ENCODE measurements at places on chromosomes 1 and 21.

GRCh38 chr1:119773711-119774241 is 5.1 kb upstream of the HMGCS2 start:
- DNase-seq = no peak

- DNase-seq = no peak
Measured at GRCh38 chr1:175862408-175862807, 119.0 kb upstream of the TNR start.

DNA sequence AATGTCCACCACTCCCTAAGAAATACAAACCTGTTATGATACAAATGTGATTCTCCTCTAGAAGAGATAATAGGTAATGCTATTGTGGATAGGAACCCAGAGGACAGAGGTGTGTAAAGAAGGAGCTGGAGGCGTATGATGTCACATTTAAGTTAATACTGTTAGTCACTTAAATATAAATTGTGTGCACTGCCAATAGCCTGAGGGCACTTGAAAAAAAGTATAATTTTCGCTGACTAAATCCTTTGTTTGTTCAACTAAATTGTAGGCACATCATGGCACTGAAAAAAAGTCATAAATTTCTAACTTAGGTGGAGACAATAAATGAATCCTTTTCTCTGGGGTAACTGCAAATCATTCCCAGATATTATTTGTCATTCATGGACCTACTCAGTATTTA is 4.4 kb downstream of the RCSD1 start:
- DNase-seq = no peak

DNA sequence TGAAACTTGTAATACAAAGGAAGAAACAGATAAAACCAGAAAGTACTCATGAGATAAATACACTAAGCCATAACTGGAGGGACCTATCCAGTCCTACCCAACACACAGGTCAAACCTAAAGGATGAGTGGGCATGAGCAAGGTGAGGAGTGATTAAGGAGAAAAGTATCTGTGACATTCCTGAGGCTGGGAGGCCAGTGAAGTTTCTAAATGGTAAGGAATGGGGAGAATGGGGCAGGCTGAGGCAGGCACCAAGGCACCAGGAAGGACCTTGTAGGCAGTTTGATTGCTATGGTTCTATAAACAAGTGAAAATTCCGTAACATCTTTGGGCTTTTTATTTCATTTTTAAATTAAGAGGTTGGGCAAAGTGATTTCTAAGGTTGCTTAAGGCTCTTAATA is 10.4 kb downstream of the DDX59 start:
- no peak for DNase-seq

GRCh38 chr1:110583505-110583904 is 22.7 kb downstream of the KCNA2 start:
- no peak for DNase-seq

DNA sequence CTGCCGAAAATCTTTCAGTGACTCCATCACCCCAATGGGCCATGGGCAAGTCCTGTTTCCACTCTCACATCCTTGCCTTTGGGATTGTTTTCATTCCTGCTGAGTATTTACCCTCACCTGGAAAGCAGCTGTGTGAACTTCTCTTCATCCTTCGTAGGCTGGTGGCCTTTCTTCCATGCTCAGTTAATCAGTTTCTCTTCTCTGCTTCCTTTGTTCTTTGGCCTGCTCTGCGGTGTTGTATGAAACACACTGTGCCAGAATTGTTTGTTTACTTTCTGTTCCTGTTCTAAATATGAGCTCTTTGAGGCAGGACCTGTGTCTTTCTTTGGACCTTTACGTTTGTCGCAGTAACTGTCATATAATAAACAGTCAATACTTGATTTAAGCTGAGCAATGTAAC is 48.6 kb downstream of the ITSN1 start:
- DNase-seq = no peak

DNA sequence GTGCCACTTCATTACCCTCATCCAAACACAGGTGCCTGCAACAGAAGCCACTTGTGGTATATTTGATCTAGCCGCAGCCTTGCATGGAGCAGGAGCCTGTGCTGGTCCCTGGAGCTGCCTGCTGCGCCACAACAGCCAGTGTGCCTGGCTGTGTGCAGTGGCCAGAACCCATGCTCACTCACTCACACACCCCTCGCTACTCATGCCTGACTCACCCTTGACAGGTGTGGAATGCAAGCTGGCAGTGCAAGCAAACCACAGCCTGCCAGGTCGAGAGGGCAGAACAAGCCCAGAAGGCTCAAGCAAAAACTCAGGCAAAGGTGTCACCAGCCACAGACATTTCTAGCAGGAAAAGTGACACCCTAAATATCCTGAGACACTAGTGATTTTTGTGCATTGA is 1510.9 kb downstream of the KCNT2 start:
- DNase-seq = no peak

GRCh38 chr1:111399792-111400610 is 27.5 kb downstream of the OVGP1 start:
- peak; percentile 31 for DNase-seq

- DNase-seq = no peak
Measured at GRCh38 chr1:8402109-8402710, 84.3 kb downstream of the SLC45A1 start.

GRCh38 chr1:38677311-38677710 is 182.3 kb downstream of the RRAGC start:
- DNase-seq = no peak

GRCh38 chr1:95171270-95172245 is 54.4 kb downstream of the TLCD4 start:
- no peak for DNase-seq

GRCh38 chr1:20493839-20494608 is 8.0 kb upstream of the CAMK2N1 start:
- peak; percentile 76 for DNase-seq

DNA sequence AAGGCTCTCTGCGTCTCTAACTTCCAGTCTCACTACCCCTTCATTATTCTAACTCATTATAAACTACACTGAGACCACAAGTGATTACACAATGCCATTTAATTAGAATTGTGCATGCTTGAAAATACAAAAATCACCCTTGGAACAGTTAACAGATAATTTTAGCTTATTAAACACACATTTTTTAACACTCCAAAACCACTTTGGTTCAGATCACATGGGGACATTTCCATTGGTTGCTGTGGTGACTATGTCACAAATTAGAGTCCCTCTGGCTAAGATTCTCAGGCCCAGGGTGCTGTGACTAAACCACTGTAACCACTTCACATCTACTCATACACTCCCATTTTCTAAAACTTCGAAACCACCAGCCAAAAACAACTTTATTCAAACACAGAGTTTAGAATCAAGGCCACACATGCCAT is 43.0 kb downstream of the JAK1 start:
- no peak for DNase-seq

- no peak for DNase-seq
Measured at GRCh38 chr1:70819785-70820184, 227.8 kb downstream of the PTGER3 start.

- peak; percentile 10 for DNase-seq
Measured at GRCh38 chr1:221987860-221988520, 246.1 kb upstream of the DUSP10 start.

GRCh38 chr1:2059290-2059953 is 9.2 kb downstream of the PRKCZ start:
- no peak for DNase-seq

DNA sequence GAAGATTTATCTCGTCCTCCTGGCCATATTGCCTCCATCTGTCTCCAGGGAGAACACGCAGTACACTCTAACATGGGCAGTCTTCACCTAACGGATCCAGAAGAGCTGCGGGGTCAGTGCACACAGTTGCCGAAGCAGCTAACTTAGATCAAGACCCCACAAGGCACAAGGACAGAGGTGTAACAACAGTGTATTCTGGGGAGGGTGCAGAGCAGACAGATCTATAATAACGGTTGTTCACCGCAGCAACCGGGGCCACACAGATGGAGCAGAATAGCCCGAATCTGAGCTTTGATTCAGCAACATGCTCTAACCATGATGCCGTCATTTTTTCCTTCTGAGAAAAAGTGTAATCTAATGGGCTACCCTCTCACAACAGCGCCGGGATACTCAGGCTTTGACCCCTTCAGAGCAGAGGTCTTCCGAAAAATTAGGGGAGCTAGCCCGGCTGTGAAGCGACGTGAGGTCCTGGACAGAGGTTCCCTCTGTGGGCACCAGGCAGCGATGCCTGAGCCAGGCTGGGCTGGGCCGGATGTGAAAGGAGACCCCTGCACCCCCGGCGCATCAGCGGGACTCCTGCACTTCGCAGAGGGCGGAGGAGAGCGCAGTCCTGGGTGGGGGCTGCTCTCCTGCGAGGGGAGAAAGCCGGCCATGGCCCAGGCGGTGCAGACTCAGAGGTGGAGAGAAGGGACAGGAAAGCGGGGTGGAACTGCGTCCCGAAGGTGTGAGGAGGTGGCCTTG is 57.5 kb downstream of the BCL9 start:
- DNase-seq = peak; percentile 66

GRCh38 chr1:14852291-14852690 is 253.8 kb downstream of the KAZN start:
- DNase-seq = no peak

DNA sequence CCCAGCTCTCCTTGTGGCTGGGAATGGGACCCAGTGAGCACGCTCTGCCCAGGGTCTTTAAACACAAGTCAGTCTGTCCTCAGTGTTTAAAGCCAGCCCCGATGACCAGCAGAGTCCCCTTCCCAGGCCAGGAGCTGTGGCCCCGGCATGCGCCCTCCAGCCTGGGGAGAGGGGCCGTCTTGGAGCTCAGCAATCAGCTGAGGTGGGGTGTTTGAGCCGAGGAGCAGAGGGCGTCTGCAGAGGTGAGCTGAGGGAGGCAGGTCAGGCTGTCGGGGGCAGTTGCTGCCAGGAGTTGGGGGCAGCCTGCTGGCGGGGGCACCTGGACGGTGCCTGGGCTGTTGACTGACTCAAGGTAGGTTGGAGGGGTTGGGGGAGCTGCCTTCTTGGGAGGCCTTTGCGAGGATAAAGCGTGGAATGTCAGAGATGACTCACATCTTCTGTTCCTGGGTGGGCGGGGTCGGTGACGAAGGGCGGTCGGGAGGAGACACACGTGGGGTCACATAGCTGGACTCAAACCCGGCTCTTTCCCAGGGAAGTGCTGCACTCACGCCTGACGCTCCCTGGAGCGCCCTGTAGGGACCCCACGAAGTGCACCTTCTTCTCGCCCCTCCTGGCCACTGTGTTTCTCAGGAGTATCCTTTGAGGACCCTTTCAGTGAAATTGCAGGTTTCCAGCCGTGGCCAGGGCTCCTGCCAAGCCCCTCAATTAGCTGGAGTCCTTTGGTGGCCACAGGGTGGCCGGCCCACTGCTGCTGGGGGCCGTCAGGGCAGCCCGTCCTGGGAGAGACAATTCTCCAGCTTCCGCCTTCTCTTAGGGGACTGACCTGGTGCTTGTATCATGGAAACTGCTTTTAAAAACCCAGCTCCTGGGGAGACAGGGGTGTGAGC is 86.2 kb downstream of the SIK1 start:
- DNase-seq = no peak

- DNase-seq = peak; percentile 8
Measured at GRCh38 chr1:202860744-202861419, 28.1 kb downstream of the RABIF start.

GRCh38 chr21:37744551-37744950 is 171.7 kb downstream of the KCNJ6 start:
- no peak for DNase-seq

- DNase-seq = no peak
Measured at GRCh38 chr1:1223891-1224290, 7.9 kb downstream of the SDF4 start.

DNA sequence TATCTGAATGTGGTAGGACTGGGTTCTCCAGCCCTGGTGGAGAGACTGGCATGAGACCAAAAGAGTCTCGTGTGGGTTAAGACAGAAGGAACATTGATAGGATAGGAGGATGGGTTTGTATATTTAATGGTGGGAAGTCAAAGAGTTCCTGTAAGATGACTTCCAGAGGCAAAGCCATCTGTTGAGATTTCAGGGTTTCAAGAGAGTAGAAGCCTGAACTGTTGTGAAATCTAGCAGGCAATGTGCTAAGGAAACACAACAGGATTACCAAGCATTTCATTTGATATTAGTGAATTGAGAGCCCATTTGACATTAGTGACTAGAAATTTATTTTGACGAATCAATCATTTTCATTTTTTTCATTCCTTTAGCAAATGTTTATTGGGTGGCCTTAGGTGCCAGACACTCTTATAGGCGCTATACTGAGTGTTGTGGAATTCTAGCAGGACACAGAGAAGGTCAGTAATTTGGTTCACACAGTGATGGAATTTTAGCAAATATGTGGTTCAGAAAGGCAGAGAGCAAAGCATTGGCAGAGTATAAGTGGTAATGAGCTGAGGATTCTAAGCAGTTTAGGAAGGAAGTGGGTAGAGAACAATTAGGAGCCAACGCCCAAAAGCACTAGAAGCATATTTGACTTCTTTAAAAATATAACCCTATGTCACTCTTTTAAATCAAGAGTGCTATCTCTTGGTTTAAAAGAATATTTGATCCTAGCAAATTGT is 149.3 kb downstream of the AK5 start:
- no peak for DNase-seq

DNA sequence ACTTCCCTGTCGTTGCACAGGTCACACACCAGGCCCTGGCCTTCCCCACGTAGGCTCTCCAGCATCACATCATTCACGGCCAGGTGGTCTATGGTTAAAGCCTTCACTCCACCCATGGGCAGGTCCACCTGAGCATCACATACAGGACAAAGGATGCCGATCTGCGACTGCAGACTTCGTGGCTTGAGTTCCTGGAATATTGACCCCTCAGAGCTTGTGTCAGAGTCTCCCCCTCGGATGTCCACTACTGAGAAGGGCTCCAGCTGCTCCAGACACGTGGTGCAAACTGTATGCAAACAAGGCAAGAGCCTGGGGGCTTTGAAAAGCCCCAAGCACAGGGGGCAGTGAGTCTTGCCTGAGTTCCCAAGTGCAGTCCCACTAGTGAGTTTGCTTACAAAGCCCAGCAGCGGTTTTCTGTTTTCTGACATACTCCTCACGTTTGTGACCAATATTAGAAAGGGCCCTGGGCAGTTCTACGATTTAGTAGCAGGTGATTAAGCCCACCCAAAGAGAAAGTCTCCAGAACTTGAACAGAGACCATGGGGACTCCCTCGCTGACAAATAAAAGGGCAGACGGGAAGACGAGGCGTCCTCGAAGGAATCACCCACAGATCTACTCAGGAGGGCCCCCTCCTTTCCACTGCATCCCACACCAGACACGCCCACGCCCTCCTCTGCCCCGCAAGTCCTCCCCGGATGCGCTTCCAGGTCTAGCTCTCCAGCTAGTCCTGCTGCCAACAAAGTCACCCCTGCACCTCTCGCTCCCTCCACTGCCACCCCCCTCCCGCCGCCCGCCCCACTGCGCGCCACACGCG is 568 bp downstream of the TRIM45 start:
- no peak for DNase-seq

GRCh38 chr1:54816951-54817350 is 15.8 kb upstream of the TTC22 start:
- no peak for DNase-seq
